Fibroblast of skin of right biceps (primary cell): ENCODE measurements at places on chromosomes 16 and 17.
A peak's percentile ranks its signal among the peaks of the same experiment; 100 is the strongest.

- no peak for DNase-seq
Observed at GRCh38 chr16:87006789-87007745, 310.1 kb downstream of the C16orf95 start.

DNA sequence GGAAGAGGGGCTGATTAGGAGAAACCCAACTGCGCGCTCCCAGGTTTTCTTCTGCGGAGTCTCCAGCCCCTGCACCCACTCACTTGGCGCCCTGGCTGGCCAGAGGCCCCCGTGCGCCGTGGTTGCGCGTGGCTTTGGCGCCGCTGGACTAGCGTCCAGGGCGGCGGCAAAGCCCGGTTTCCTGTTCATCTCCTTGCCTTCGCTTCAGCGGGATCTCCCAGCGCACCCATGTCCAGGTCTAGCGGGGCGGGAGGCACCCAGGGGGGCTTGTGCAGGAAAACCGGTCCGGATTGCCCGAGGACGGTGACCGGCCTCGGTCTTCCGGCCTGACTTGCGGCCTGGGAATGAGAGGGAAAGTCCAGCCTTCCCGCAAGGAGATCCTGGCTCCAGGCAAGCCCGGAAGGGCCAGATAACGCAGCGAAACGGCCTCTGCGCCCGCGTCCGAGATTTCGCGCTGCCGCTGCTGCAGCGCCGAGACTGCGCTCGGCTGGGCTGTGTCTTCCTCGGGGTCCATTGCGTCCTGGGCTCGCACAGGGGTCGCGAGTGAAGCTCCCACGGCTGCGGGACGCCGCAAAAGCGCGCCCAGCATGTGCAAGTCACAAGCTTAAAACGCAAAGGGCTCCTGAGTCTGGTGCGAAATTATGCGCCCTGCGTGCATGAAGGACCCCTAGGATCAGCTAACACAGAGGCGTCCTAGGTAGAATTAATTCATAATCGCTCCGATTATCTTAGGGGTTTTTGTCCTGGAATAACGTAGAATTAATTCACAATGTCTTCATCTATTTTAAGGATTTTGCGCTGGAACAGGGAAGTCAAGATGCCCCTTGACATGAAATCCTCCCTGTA lies 5.7 kb downstream of the FOXF1 start:
- no peak for DNase-seq

GRCh38 chr17:72259922-72260321 lies 139.1 kb downstream of the SOX9 start:
- DNase-seq: no peak

- no peak for DNase-seq
Observed at GRCh38 chr16:21613361-21613760, 14.0 kb downstream of the METTL9 start.

GRCh38 chr17:64628641-64629040 lies 33.5 kb downstream of the SMURF2 start:
- no peak for DNase-seq

- no peak for DNase-seq
Observed at GRCh38 chr17:79897243-79898063, 58.2 kb upstream of the CBX4 start.

DNA sequence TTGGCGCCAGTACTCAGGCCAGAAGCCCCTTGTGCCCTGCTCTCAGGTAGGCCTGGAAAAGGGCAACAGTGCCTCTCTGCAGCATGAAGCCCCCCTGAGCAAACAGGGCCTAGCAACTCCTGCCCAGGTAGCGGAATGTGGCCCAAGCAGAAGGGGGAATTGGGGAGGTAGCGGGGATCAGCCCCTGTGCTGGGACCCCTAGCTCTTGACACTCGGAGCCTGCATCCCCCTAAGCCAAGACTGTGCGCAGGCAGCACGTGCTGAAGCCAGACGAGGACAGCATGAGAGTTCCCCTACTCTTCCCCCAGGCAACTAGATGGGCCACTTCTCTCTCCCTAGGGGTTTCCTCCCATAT lies 823 bp upstream of the CD2BP2 start:
- DNase-seq: no peak

DNA sequence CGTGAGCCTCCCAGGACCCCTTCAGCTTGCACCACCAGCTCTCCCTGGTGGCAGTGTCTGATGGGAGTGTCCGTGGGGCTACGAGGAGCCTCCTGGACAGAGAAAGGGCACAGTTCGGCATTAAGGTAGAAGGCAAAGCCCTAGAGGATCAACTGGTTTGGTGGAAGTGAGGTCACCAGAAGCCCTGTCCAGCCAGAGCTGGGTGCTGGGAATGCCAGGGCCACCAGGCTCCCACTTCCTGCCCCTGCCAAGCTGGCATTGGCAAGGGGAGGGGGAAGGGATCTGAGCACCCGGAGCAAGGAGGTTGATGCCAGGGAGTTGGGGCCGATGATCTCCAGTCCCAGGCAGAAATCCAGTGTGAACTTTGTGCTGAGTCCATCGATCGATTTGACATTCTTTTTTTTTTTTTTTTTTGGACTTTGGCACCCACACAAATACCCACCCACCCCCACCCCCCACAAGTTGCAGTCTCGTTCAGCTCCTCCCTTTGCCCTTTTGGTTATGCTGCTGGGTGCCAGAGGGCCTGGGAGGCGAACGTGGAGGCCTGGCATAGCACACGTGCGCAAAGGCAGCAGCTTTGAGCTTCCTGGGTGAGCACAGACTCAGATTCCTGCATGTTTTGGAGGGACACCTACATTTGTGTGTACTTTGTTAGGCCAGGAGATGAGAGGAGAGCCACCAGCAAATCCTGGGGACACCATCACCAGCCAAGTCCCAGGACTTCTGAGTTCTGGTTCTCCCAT lies 2.1 kb downstream of the NHERF1 start:
- no peak for DNase-seq

- DNase-seq: no peak
Observed at GRCh38 chr17:80646328-80646727, 101.7 kb downstream of the RPTOR start.

GRCh38 chr16:8760021-8760420 lies 37.4 kb downstream of the TMEM186 start:
- DNase-seq: no peak

- DNase-seq: no peak
Observed at GRCh38 chr17:61209525-61209924, 190.1 kb upstream of the TBX2 start.

DNA sequence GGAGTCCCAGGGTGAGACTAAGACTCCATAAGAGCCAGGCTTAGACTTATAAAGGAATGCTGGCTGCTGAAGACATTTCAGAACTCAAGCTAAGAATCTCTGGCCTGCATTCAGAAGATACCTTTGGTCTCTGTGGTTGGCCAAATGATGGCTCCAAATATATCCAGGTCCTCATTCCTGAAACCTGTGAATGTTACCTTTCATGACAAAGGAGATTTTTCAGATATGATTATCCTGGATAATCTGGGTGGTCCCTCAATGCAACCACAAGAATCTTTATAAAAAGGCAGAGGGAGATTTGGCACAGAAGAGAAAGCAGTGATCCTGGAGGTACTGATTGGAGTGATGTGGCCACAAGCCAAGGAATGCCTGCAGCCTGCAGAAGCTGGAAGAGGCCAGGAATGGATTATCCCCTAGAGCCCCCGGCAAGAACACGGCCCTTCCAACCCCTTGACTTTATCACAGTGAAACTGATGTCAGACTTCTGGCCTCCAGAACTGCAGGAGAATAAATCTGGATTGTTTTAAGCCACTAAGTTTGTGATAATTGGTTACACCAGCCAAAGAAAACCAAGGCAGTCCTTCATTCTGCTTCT lies 253.3 kb downstream of the SLC39A11 start:
- DNase-seq: peak; percentile 67

GRCh38 chr17:31525801-31526549 lies 134.5 kb downstream of the RAB11FIP4 start:
- DNase-seq: peak; percentile 12

GRCh38 chr16:51450909-51451308 lies 299.8 kb upstream of the SALL1 start:
- DNase-seq: no peak

DNA sequence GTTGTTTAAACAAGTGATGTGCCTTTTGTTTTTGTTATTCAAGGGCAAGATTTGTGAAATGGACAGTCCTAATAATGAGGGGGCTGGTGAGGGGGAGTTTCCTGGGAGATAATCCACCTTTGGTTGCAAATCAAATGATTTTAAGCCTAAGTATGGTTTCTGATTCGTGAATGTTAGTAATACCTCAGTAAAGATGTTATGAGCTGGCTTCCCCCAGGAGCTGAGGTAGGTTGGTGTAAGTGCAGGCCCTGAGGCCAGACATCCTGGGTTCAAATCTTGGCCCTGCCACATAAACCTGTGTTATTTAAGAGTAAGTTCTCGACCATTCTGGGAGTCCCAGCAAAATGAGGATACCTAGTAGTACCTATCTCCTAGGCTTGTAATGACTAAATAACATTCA lies 1.5 kb downstream of the SNX29 start:
- DNase-seq: no peak

GRCh38 chr16:64968539-64968938 lies 153.3 kb downstream of the CDH11 start:
- DNase-seq: no peak

DNA sequence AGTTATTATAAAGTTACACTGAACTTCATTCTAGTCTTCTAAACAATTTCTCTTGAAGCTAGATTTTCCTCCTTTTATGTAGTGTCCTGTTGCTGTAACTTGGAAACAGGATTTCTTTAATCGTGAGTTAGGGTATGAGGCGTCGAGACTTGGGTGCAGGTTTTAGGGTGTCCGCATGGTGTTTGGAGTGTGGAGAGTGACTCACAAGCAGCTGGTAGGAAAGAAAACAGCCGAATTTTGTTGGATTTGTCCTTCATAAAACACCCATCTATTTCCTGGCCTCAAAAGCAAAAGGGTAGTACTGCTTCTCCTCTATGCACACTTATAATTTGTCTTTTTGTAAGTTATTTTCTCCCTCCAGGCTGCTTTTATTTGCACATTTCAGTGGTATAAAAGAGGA lies 1.6 kb downstream of the RPTOR start:
- DNase-seq: no peak

DNA sequence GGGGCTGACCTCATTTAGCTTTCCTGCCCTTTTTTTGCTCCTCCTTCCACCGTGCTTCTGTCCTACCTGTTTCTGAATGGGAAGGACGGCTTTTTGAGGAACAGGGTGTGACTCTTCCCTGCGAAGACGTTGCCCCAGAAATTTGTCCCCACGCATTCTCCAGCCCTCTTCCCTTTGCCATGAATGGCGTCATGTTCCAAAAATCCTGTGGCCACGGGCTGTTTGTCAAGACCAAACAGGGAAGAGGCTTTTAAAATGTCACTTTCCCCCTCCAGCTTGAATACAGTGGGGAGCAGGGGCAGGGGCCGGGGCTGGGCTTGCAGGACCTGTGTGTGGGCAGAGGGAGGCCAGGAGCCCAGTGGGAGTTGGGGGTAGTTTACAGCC lies 13.9 kb downstream of the MPRIP start:
- DNase-seq: no peak

- no peak for DNase-seq
Observed at GRCh38 chr16:19196871-19197270, 28.8 kb downstream of the SYT17 start.

- peak; percentile 19 for DNase-seq
Observed at GRCh38 chr17:79612468-79613194, 1.8 kb upstream of the RBFOX3 start.

DNA sequence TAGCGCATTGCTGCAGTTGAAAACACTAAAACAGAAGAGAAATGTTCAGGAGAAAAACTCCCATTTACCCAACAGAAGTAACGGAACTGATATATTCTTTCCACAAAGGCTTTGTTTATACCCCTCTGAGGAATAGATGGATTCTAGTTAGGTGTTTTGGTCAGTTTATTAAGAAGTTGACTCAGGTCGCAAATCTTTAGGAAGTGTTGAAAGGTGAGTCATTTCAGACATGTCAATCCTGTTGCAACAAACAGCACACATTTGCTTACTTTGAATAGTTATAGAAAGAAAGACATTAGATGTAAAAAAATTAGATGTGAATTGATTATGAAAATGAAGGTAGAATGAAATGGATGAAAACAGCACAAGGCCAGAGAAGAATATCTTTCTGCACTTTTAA lies 941.0 kb downstream of the KCNJ2 start:
- peak; percentile 45 for DNase-seq

- DNase-seq: no peak
Observed at GRCh38 chr17:45575126-45575885, 84.8 kb upstream of the PLEKHM1 start.

DNA sequence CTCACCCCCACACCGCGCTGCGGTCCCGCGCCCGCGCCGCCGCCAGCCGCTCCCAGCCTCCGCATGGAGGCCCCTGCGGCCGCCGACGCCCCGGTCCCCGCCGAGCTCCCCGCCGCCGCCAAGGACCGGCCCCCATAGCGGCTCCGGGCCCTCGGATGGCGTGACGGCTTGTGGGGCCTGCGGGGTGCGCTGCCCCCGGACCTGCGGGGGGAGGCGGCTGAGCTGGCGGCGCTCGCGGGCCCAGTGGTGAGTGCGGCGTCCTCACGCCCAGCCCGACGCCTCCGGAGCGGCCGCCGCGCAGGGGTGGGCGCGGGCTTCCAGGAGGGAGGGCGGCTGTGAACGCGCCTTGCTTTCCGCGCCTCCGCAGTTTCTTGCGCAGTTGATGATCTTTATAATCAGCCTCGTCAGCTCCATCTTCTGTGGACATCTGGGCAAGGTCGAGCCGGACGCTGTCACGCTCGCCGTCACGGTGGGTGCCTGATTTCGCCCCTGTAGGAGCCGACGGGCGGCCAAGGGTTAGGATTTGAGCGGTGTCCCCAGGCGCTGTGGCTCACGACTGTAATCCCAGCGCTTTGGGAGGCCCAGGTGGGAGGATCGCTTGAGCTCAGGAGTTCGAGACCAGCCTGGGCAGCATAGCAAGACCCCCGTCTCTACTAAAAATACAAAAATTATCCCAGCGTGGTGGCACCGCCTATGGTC lies 46.4 kb downstream of the SLC47A1 start:
- peak; percentile 3 for DNase-seq

DNA sequence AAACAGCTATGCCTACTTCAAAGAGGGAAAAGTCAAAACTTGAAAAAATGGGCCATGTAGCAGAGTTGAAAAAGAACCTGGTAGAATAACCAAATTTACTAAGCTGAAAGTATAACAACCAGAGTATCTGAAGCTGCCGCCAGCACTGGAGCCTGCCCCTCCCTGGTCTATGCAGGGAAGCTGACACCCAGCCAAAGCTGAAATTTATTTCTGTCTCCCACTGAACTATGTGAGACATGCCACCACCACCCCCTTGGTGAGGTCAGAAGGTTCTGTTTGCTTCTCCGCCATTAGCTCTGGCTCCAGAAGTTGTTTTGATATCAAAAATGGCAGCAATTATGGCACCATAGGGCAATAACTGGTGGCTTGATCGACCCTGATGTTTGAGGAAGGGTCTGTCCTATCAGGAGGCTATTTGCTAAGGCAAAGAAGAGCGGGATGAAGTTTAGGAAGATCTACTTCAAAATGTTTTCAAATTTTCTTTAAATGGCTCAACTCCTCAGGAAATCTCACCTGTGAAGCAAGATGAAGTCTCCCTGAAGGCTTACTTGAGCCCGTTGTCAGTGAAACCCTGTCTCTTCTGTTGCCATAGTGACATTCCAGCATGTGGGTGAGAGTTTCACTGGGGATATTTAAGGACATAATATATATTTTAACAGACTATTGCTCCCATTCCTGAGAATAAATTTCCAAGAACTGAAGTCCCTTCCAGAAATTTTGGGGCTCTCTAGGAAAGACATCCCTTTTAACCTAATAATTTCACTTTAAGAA lies 122.0 kb downstream of the COPRS start:
- DNase-seq: no peak
